Activated T-helper 2 cell treated with anti-CD3 and anti-CD28 coated beads, Interferon-gamma antibody, Interleukin-2, Interleukin-4, amounts not matched to agents 10 μg/mL and 5 μg/mL and 100 μg/mL, durations not matched to agents 14 hours and 24 hours and 36 hours (primary cell): ENCODE measurements at places on chromosomes 6 and 20.

DNA sequence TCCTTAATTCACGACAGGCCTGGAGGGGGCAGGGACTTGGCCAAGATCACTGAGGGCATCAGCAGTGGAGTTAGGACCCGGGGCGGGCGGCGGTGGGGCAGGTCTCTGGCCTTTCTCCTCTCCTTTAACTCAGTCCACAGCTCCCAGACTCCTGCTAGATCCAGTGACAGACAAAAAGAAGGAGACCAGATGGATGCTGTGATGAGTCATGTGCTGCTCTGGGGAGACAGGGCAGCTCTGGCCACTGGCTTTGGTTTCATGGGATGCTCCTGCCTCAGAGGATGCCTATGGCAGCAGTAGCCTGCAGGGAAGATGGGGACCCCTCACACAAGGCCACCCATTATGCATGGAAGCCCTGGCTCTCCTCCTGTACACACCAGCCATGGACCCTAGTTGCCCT lies 20.5 kb downstream of the EPB41L1 start:
- DNase-seq, result no peak

DNA sequence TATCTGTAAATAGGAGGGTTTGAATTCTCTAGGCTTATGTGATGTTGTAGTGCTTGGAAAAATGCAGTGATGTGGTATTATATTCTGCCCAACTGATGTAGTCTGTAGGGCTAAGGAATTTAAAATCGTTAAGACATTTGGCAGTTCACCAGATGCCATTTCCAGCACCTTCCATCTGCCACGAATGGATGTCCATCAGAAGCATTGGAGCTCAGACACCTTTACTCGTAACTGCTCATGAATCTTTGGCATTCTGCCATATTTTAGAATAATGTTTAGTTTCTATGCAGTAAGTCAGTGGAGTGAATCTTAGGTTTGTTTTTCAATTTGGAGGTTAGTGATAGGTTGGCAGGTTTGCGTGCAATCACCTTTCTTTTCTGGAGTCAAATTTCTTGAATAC lies 2.4 kb upstream of the SYTL3 start:
- no peak for DNase-seq

GRCh38 chr6:144349690-144350527 lies 64.8 kb downstream of the UTRN start:
- no peak for DNase-seq

- no peak for DNase-seq
Measured at GRCh38 chr6:42315259-42315990, 97.8 kb upstream of the MRPS10 start.

- no peak for DNase-seq
Measured at GRCh38 chr6:137813308-137813970, 53.6 kb upstream of the TNFAIP3 start.

GRCh38 chr6:122969999-122970533 lies 26.0 kb upstream of the CLVS2 start:
- no peak for DNase-seq
